A673 (cell line): ENCODE measurements at places on chromosomes 11 and 22.

DNA sequence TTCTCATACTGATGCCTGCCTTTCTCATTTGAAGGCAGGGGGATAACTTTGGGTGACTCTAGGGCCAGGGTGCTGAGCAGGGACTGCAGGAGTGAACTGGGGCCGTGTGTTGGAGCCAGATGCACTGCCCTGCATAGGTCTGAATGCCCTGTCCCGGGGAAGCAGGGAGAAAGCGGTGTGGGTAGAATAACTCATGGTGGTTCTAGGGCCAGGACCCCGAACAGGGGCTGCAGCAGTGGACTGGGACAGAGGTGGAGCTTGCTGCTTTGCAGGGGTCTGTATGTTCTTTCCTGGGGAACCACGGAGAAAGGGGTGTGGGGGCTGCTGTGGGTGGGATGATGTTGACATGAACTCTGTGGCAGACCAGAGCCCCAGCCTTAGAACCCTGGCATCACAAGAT, 52.9 kb downstream of the GAB4 start:
- H3K36me3 ChIP-seq: no peaks in the 10 kb centered on the region
- H3K4me3 ChIP-seq: no peak overlapping the region
- no peaks in the 10 kb centered on the region for H3K27me3 ChIP-seq
- no peak for DNase-seq
- no peaks in the 10 kb centered on the region for H3K4me1 ChIP-seq

- H3K4me3 ChIP-seq: no peak overlapping the region
- DNase-seq: no peak
- no peak overlapping the region for H3K27ac ChIP-seq
Observed at GRCh38 chr11:27300974-27301373, 62.0 kb downstream of the CCDC34 start.

- no peaks in the 10 kb centered on the region for H3K4me1 ChIP-seq
- H3K27me3 ChIP-seq: no peaks in the 10 kb centered on the region
- DNase-seq: peak; percentile 59
- no peak overlapping the region for H3K4me3 ChIP-seq
- no peak overlapping the region for H3K27ac ChIP-seq
Observed at GRCh38 chr11:7657306-7658025, 15.8 kb downstream of the CYB5R2 start.

DNA sequence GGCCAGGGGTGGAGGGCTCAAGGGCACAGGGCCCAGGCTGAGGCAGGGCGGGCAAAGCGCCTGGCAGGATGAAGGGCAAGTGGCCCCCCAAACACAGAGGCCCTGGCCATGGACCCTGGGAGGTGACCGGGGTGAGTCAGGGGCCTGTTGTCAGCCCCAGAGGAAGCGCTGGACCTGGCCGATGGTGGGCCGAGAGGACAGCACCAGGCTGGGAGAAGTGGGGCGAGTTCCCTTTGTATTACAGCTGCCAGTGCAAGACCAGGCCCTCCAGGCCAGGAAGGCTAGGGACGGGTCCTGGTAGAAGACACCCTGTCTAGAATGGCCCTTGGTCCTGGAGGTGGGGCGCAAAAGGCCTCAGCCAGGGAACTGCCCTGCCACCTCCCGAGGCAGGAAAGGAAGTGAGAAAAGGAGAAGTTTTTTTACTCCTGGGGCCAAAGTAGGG, 12.8 kb downstream of the CXCR5 start:
- no peak overlapping the region for H3K4me3 ChIP-seq
- peaks cover 28% of the 10 kb centered on the region for H3K36me3 ChIP-seq
- DNase-seq: no peak
- no peaks in the 10 kb centered on the region for H3K4me1 ChIP-seq

DNA sequence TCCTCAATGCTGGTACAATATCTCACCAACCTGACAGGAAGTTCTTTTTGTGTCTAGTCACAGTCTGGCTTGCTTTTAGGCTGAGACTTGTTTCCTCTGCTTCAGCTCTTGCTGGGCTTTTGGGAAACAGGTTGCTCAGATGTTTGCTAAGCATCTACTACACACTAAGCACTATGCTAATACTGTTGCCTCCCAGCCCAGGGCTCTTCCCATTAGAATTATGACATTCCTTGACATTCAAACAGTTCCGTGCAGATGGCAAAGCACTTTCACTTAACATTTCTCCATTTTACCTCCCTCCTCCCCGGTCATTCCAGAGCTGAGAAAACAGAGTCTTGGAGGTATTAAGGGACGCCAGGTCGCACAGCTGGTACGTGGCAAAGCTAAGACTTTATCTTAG, 200.7 kb upstream of the TBCEL start:
- peaks cover 27% of the 10 kb centered on the region for H3K27me3 ChIP-seq
- H3K36me3 ChIP-seq: no peaks in the 10 kb centered on the region
- no peak overlapping the region for H3K27ac ChIP-seq

DNA sequence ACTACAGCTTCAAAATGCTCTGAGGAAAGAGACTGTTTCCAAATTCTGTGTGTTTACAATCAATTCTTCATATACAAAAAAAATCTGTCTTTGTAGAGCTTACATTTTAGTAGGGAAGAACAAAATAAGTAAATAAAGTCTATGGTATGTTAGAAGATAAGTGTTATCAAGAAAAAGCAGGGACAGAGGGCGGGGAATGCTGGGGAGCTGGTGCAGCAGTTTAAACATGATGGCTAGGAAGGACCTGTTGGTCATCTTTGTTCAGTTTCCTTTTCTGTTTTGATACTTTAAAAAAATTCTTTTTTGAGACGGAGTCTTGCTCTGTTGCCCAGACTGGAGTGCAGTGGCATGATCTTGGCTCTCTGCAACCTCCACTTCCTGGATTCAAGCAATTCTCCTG, 16.1 kb downstream of the TMEM25 start:
- H3K27ac ChIP-seq: no peak overlapping the region
- H3K27me3 ChIP-seq: no peaks in the 10 kb centered on the region
- no peak overlapping the region for H3K4me3 ChIP-seq
- DNase-seq: no peak
- peaks cover 12% of the 10 kb centered on the region for H3K36me3 ChIP-seq

DNA sequence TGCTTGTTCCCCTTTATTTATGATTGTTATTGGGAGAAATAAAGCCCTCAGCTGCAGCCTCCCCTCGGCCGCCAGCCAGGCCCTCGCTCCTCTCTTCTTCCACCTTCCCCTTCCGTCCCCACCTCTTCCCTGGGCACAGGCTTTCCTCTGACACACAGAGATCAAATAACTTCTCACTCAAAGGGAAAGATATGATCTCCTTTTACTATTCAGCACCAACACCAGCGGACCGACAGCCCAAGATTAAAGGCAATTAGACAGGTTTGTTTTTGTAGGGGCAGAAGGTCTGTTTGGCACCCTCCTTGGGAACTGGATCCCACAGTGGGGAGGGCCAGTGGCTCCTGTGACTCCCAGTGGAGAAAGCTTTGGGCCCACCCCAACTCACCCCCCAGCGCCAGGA, 23.0 kb downstream of the NECTIN1 start:
- no peak for DNase-seq
- H3K27ac ChIP-seq: no peak overlapping the region
- H3K4me3 ChIP-seq: no peak overlapping the region
- no peaks in the 10 kb centered on the region for H3K4me1 ChIP-seq
- H3K36me3 ChIP-seq: no peaks in the 10 kb centered on the region

- DNase-seq: no peak
- H3K4me1 ChIP-seq: no peaks in the 10 kb centered on the region
- no peaks in the 10 kb centered on the region for H3K27me3 ChIP-seq
- H3K27ac ChIP-seq: no peak overlapping the region
Observed at GRCh38 chr22:48097723-48098122, 1335.3 kb downstream of the TBC1D22A start.

- H3K27ac ChIP-seq: no peak overlapping the region
- no peaks in the 10 kb centered on the region for H3K27me3 ChIP-seq
- no peaks in the 10 kb centered on the region for H3K36me3 ChIP-seq
- H3K4me3 ChIP-seq: no peak overlapping the region
- DNase-seq: peak; percentile 28
Observed at GRCh38 chr11:76700177-76701100, 29.9 kb upstream of the LRRC32 start.

DNA sequence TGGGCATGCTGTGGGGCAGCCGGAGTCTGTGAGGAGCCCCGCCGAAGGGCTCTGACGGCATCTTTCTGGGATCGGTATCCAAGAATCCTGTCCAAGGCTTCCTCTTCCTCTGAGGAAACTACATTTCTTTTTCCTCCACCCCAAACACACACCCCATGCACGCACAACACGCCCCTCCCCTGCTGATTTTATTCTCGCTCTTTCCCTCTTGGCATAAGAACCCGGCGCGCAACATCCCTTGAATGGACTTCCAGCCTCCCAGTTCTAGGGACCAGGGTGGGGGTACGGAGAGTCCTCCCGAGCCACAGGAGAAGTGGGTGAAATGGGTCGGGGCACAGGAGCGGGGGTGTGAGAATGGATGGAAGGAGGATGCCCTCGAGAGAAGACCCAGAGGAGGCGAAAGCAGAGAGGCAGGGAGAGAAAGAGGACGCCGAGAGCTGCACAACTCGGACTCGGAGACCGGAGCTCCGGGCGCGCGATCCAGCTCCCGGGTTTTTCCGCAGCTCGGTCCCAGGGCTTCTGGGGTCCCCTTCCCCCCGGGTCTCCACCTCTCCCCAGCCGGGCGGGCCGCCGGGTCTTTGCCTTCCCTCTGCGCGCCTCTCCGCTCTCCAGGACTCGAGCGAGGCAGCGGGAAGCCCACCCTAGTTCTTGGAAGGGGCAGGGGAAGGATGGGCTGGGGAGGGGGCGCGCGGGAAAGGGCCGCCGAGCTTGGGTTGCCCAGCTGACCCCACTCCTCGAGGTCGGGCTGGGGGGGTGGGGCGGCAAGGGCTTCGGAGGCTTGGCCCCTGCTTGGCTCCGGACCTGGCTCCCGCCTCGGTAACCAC, 1.5 kb upstream of the LARGE1 start:
- no peaks in the 10 kb centered on the region for H3K4me1 ChIP-seq
- no peaks in the 10 kb centered on the region for H3K36me3 ChIP-seq
- DNase-seq: no peak
- H3K27me3 ChIP-seq: peaks cover 42% of the 10 kb centered on the region

DNA sequence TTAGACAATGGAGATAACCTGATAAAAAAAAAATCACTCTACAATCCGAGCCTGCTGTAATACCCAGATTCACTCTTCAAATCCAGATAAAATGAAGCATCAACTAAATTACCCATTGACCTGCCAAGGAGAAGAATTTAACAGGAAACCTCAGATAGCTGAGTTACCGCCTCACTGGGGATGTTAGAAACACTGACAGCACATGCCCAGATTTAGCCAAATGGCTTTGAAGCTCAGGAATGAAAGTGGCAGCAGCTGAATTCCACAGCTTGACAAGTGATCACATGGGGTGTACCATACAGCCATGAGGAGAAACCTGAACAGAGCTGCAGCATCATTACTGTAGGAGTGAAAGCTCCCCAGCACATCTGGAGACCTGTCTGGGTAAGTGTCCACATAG, 807.6 kb downstream of the DLG2 start:
- no peak overlapping the region for H3K4me3 ChIP-seq
- DNase-seq: no peak
- no peaks in the 10 kb centered on the region for H3K4me1 ChIP-seq

- no peak overlapping the region for H3K4me3 ChIP-seq
- no peaks in the 10 kb centered on the region for H3K27me3 ChIP-seq
- H3K27ac ChIP-seq: no peak overlapping the region
- H3K36me3 ChIP-seq: no peaks in the 10 kb centered on the region
- no peak for DNase-seq
Observed at GRCh38 chr11:42249401-42249800, 789.9 kb upstream of the LRRC4C start.

DNA sequence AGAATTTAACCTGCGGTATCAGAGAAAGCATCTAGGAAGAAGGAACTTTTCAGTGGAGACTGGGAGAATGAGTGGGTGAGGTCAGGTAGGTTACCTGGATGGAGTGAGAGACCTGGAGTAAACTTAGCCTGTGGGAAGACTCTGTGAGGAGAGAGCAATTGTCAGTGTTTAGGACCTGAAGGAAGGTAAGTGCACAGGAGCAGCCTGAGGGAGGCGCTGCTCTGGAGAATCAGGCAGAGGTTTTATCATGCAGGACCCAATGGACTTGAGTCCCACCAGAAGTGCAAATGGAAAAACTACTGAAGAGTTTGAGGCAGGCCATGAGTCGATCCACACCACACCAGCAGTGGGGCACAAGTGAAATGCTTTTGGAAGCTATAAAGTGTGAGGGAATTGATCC, 10.6 kb upstream of the IFTAP start:
- H3K27ac ChIP-seq: no peak overlapping the region
- H3K36me3 ChIP-seq: no peaks in the 10 kb centered on the region
- no peak overlapping the region for H3K4me3 ChIP-seq
- peaks cover 50% of the 10 kb centered on the region for H3K27me3 ChIP-seq
- H3K4me1 ChIP-seq: peaks cover 3% of the 10 kb centered on the region

GRCh38 chr22:50018608-50019285, 6.2 kb upstream of the IL17REL start:
- DNase-seq: no peak
- no peak overlapping the region for H3K4me3 ChIP-seq
- H3K27ac ChIP-seq: no peak overlapping the region
- no peaks in the 10 kb centered on the region for H3K27me3 ChIP-seq

GRCh38 chr22:30348809-30349208, 7.9 kb downstream of the SF3A1 start:
- H3K27ac ChIP-seq: peak overlapping the region; percentile 25
- no peak overlapping the region for H3K4me3 ChIP-seq
- no peaks in the 10 kb centered on the region for H3K27me3 ChIP-seq
- peaks cover 88% of the 10 kb centered on the region for H3K36me3 ChIP-seq

- H3K27ac ChIP-seq: no peak overlapping the region
- no peak overlapping the region for H3K4me3 ChIP-seq
- H3K27me3 ChIP-seq: peaks cover 5% of the 10 kb centered on the region
- no peak for DNase-seq
- no peaks in the 10 kb centered on the region for H3K36me3 ChIP-seq
- H3K4me1 ChIP-seq: peaks cover 3% of the 10 kb centered on the region
Observed at GRCh38 chr11:72668629-72669347, 5.4 kb downstream of the PDE2A start.

- H3K27me3 ChIP-seq: no peaks in the 10 kb centered on the region
- no peaks in the 10 kb centered on the region for H3K4me1 ChIP-seq
- no peak overlapping the region for H3K27ac ChIP-seq
- H3K4me3 ChIP-seq: no peak overlapping the region
Observed at GRCh38 chr22:30598986-30599385, 7.3 kb upstream of the PES1 start.

DNA sequence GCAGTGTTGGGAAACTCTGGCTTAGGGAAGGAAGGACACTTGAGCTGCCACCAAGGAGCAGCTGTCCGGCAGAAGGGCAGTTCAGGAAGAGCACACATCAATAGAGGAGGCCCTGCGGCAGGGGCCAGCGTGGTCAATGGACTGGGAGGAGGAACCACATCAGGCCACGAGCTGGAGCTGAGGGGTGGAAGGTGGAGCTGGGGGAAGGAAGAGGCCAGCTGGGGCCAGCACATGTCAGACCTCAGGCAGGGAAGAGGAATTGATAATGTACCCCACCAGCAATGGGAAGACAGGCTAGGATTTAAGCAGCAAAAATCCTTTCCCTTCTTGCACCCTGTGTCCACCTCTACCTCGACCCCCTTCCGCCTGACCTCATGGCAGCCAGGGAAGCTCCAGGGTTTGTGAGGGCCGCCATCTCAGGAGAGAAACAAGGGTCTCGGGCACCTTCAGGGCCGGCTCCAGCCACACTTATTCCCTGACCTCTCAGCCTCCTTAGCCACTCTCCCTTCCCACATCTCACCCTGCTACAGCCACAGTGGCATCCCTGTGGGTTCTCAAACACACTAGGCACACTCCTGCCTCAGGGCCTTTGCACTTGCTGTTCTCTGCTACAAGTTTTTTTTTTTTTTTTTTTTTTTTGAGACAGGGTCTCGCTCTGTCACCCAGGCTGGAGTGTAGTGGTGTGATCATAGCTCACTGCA, 157.8 kb upstream of the GRK3 start:
- H3K4me3 ChIP-seq: no peak overlapping the region
- no peaks in the 10 kb centered on the region for H3K36me3 ChIP-seq
- H3K4me1 ChIP-seq: peaks cover 16% of the 10 kb centered on the region
- H3K27ac ChIP-seq: no peak overlapping the region
- DNase-seq: no peak

GRCh38 chr11:46916286-46917108, 1.9 kb downstream of the LRP4 start:
- peaks cover 47% of the 10 kb centered on the region for H3K4me1 ChIP-seq
- H3K27ac ChIP-seq: peak overlapping the region; percentile 60
- peak overlapping the region; percentile 71 for H3K4me3 ChIP-seq
- no peaks in the 10 kb centered on the region for H3K36me3 ChIP-seq
